ENCODE measurements at places on chromosomes 3 and 15. TPM values are rescaled to one million over a fixed set of nuclear protein-coding genes. Genes with fewer than 3 reads are reported as not detected.

DNA sequence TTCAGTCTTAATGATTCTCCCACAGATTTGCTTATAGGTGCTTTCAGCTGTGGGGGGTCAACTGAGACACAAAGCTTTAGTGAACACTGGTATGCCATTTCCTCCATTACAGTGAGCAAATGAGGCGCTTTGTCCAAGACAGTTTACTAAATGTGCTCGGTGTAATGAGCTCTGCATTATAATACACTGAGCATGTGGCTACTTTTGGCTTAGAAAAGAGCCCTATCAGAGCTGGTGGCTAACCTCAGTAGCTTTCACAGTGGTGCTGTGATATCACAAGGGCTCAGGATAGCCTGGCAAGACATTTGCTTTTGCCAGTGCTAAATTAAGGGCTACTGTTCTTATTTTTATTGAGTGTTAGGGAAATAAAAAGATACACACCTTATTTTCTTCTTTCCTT lies 749.7 kb upstream of the ARPP21 start:
- H3K27me3 ChIP-seq = no peaks in the 10 kb centered on the region
- no peak for DNase-seq
- no peaks in the 10 kb centered on the region for H3K4me1 ChIP-seq

DNA sequence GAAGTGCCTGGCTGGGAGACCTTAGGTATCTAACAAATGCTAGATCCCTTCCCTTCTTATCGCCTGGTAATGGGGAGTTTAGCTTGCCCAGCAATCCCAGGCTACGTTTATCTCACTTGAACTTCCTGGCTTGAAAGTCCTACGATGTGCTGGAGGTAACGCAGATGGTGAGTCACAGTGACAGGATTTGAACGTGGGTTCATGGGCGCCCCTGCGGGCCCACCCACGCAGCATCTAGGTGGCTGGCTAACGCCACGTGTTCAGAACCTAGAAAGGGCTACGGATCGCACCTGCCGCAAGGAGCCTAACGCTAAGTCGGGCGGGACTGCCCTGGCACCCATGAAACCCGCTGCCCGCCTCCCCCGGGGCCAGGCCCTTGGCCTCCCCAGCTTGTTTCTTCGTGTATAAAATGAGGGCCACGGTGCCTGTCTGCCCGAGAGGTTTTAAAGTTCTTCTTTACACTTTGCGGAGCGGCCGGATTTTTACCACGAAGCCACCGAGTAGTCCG lies 600 bp upstream of the USP3 start:
- H3K4me1 ChIP-seq = peaks cover 1% of the 10 kb centered on the region
- H3K27ac ChIP-seq = peak overlapping the region; percentile 81
- no peaks in the 10 kb centered on the region for H3K36me3 ChIP-seq
- no peaks in the 10 kb centered on the region for H3K27me3 ChIP-seq
- peak overlapping the region; percentile 13 for H3K4me3 ChIP-seq

Gene LMOD3
- not detected for total RNA-seq

Gene WDR93
- not detected for total RNA-seq

- H3K4me1 ChIP-seq = no peaks in the 10 kb centered on the region
- H3K27me3 ChIP-seq = no peaks in the 10 kb centered on the region
- no peak for DNase-seq
- no peaks in the 10 kb centered on the region for H3K36me3 ChIP-seq
- no peak overlapping the region for H3K27ac ChIP-seq
Observed at GRCh38 chr3:121096953-121097352, 188.9 kb downstream of the STXBP5L start.

Gene ANKRD28
- 52.7 TPM for total RNA-seq

GRCh38 chr3:15769256-15769915 lies 28.4 kb downstream of the ANKRD28 start:
- no peaks in the 10 kb centered on the region for H3K36me3 ChIP-seq
- no peak overlapping the region for H3K4me3 ChIP-seq
- H3K4me1 ChIP-seq = no peaks in the 10 kb centered on the region

DNA sequence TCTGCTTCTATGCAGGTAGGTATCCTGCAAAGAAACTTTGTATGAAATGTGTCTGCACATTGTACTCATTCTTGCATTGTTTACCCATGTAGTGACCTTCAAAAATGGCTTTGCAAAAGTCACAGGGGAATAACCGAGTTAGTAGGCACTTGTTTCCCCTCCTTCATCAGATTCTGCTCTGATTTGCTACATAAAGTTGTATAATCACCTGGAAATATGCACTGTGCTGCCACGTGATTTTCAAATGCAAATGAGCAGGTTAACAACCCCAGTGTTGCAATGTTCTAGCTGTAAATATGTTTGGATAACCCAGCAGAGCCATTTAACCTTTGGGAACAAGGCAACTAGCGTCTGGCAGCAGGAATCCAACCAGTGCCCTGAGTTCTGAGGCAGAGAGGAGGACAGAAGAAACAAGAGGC lies at the start of gene KNG1:
KNG1 (plus strand) TSS at position 321 of the 419 bp plus-strand sequence. CDS start 184 bp downstream, outside the sequence.
- H3K27ac ChIP-seq = no peak within 1 kb of the TSS
- no peaks in the 10 kb centered on the region for H3K27me3 ChIP-seq
- no peaks in the 10 kb centered on the region for H3K4me1 ChIP-seq
- H3K36me3 ChIP-seq = no peaks in the 10 kb centered on the region
- no peak within 1 kb of the TSS for H3K4me3 ChIP-seq

GRCh38 chr15:85910834-85911233 lies 116.1 kb upstream of the KLHL25 start:
- H3K4me1 ChIP-seq = no peaks in the 10 kb centered on the region
- no peak overlapping the region for H3K27ac ChIP-seq
- DNase-seq = no peak
- H3K36me3 ChIP-seq = no peaks in the 10 kb centered on the region

DNA sequence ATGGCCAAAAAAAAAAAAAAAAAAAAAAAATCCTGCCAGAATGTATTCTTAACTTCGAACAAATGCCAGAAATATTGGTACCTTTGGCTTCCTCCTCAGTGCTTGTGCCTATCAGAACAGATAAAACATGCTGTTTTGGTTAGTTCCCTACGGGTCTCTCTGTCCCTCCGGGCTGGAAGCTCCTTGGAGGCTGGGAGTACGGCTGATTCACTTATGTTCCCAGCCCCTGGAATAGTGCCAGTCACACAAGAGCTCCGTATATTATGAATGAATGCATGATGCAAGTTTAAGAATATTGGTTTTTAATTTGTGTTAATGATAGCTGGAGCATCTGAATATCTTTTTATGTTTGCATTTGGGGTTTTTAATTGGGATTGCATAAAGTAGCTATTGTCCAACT lies 44.0 kb downstream of the NR2F2 start:
- no peaks in the 10 kb centered on the region for H3K4me1 ChIP-seq
- DNase-seq = no peak
- H3K27ac ChIP-seq = no peak overlapping the region
- H3K36me3 ChIP-seq = no peaks in the 10 kb centered on the region
- no peak overlapping the region for H3K4me3 ChIP-seq

GRCh38 chr15:81929557-81929956 lies 116.3 kb downstream of the MEX3B start:
- no peaks in the 10 kb centered on the region for H3K36me3 ChIP-seq
- no peaks in the 10 kb centered on the region for H3K4me1 ChIP-seq
- H3K4me3 ChIP-seq = no peak overlapping the region
- no peaks in the 10 kb centered on the region for H3K27me3 ChIP-seq

DNA sequence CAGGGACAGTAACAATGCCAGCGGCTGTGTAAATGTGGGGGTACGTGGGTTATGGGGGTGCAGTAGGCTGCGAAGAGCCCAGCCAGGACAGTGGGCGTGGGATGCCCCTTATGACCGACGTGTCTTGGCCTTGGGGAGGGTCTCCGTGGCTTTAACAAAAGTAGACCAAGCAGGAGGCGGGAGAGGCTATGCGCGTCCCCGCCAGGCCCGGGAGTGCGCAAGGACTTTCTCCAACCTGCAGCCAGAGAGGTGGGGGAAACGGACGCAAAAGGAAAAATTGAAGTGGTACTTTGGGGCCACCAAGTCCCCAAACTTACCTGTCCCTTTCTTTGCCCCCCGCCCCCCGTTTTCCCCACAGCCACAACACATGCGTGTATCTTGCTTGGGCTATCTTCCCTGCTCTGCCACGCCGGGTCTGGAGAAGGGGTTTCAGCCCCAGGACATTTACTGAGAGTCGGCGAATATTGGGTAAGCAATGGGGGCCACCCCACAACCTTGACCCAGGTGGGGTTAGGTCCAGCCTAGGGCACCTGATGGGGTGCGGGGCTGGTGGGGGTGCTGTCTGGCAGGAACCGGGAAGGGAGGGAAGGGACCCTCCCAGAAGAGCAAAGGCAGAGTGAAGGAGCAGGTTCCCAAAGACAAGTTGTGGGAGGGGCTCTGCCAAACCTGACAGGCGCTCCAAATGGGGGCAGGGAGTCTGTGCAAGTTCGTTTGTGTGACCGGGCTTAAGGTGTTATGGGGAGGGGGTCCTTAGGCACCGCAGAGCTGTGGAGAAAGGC lies 652 bp downstream of the ISLR2 start:
- no peak overlapping the region for H3K4me3 ChIP-seq
- no peaks in the 10 kb centered on the region for H3K36me3 ChIP-seq
- no peak for DNase-seq
- H3K27me3 ChIP-seq = no peaks in the 10 kb centered on the region
- H3K27ac ChIP-seq = no peak overlapping the region
- no peaks in the 10 kb centered on the region for H3K4me1 ChIP-seq

All from aorta (tissue), 5 donors.